ENCODE measurements at places on chromosomes 13 and 19.
A peak's percentile ranks its signal among the peaks of the same experiment; 100 is the strongest.

DNA sequence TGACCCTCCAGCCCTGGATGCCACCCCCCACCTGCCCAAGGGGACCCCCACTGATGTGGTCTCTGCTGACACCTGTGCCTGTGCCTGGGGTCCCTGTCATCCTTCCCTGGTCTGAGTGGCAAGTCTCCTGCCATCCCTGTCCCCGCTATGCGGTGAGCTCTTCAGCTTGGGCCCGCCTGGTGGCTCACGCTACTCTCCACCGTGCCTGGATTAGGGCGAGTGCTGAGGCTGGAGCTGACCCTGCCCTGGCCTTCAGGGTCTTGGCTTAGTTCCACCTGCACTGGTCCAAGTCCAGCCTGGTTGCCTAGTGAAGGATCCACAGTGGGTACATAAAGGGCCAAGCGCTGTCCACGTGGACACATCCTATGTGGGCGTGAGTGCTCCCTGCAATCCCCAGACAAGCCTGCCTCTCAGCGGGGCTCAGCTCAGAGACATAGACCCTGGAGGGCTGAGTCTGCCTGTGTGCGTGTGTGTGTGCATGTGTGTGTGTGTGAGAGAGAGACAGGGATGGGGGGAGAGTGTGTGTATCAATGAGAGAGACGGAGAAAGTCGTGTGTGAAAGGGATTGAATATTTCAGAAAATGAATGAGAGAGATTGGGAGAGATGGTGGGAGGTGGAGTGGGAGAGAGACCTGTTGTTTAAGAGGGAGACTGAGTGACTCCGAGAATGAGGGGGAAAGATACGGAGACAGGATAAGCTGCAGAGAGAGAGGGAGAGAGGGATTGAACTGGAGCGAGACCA lies 22.1 kb downstream of the WTIP start:
- DNase-seq: no peak

DNA sequence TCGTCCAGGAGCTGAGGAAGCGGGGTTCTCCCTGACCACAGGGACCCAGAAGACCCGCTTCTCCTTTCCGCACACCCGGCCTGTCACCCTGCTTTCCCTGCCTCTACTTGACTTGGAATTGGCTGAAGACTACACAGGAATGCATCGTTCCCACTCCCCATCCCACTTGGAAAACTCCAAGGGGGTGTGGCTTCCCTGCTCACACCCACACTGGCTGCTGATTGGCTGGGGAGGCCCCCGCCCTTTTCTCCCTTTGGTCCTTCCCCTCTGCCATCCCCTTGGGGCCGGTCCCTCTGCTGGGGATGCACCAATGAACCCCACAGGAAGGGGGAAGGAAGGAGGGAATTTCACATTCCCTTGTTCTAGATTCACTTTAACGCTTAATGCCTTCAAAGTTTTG lies 18.9 kb downstream of the VASP start:
- peak; percentile 71 for DNase-seq

DNA sequence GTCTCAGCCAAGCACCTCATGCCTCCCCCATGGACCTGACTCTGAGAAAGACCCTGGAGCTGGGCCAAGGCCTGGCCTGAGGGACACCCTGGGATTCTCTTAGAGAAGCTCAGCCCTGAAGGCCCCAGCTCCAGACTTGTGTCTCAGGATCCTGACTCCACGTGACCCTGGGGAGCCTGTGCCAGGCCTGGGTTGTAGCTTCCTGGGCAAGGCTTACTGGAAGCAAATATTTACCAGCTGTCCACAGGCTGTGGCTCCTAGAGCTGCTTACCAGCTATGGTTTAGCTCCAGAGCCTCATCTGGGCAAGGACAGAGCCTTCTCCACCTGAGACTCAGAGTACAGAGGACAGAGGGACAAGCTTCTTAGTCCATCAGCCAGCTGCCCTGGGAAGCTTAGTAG lies 61.0 kb upstream of the CEACAM8 start:
- DNase-seq: no peak

DNA sequence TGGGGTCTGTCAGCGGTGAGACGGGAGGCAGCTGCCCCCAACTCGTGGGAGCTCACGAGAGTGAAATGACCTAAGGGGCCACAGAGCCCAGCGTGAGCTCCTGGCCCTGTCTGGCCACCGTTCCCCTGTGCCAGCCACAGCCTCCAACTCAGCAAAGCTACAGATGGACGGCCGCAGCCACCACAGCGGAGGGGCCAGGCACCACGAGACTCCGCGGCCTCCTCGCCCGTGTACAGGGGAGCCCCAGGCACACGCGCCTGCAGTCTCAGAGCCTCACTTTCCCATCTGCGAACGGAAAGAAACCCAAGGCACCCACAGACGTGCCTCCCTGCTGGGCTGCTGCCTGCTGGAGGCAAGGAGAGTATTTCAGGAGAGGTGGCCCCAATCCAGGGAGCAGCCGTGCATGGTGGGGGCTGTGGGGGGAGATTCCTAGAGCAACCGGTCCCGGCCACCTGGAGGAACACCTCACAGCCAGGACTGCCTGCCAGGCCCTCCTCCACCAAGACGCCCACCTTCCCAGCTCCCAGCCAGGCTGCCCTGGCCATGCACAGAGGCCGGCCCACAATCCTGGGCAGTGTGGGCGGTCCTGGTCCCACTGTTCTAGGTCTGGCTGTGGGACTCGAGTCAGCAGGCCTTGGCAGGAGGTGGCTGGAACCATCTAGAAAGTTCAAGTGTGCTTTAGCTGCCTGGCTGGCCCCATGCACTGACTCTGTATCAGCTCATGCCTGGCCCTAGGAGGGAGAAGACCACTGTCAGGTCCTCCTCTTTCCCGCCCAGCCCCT lies 1.9 kb downstream of the MKNK2 start:
- DNase-seq: peak; percentile 35

DNA sequence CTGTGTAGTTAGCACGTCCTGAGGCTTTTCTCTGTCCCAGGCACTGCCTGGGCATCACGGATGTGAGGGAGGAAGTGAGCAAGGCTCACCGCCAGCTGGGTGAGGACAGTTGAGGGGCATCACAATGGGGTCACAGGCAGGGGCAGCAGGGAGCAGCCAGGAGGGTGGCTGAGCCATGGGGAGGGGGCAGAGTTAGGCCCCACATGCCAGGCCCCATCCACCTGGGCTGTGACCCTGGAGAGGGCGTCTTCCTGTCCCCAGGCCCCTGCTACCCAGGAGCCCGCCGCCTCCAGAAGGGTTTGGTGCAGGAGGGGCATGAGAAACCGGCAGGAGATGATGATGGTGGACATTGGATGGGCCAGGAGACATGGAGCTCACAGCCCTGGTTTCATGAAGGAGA lies 56.8 kb upstream of the F7 start:
- no peak for DNase-seq

DNA sequence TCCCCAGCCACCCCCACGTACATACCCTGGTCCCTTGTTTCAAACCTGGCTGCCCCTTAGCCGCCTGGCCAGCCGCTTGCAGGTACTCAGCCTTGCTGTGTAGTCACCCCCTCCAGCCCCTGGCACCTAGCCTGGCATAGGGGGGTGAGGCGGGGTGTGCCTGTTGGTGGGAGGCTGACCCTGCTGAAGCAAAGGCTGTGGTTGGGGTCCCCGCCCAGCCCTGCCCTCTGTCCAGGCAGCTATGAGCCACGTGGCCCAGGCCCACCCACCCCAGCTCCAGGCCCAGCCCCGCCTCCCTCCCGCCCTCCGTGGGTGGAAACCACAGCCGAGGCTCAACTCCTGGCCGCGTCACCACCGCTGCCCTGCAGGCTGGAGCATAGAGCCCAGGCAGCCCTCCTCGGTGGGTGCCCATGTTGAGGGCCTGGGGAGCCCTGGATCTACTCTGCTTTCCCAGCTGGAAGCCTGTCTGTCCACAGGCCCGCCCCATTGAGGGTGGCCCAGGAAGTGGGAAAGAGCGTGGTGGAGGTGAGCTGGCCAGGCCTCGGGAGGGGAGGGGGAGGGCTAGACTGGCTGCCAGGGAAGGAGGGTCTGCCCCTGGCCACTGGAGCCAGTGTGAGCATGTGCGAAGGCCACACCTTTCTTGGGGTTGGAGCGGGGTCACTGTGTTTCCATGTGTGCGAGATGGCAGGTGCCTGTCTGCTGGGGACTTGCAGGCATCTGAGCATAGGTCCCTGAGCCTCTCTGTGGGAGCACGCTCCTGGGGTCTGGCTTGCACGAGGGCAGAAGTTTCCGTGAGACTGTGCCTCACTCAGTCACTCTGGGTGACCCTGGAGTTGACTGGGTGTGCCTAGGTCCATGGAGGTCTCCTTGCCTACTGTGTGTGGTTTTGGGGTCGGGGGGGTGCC lies 31.0 kb downstream of the PAK4 start:
- no peak for DNase-seq

GRCh38 chr13:76316998-76317527 lies 569.1 kb downstream of the KCTD12 start:
- DNase-seq: no peak

DNA sequence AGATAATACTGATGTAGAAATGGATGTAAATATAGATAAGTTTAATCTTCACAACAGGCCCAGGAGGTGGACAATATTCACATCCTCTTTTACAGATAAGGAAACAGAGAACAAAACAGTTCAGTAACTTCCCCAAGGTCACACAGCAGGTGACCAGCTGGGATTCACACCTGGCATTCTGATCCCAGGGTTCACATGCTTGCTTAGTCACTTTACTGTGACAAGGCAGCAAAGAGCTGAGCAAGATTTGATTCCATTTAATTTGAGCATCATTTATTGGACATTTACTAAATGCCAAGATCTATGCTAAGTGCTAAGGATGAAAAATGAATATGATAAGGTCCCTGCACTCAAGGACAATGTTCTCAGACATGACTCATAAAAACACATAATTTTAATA lies 94.1 kb upstream of the STARD13 start:
- DNase-seq: no peak

GRCh38 chr13:44857736-44858135 lies 131.5 kb downstream of the NUFIP1 start:
- DNase-seq: no peak

- no peak for DNase-seq
Measured at GRCh38 chr13:49466292-49466838, 22.3 kb downstream of the SETDB2 start.

Data from cardiac fibroblast (primary cell).